ENCODE measurements at places on chromosomes 2 and 18. TPM values are rescaled to one million over a fixed set of nuclear protein-coding genes. Genes with fewer than 3 reads are reported as not detected.

- DNase-seq, result no peak
Measured at GRCh38 chr18:51120809-51121596, 76.5 kb downstream of the MEX3C start.

Gene SUCLG1
- 184 TPM for total RNA-seq

DNA sequence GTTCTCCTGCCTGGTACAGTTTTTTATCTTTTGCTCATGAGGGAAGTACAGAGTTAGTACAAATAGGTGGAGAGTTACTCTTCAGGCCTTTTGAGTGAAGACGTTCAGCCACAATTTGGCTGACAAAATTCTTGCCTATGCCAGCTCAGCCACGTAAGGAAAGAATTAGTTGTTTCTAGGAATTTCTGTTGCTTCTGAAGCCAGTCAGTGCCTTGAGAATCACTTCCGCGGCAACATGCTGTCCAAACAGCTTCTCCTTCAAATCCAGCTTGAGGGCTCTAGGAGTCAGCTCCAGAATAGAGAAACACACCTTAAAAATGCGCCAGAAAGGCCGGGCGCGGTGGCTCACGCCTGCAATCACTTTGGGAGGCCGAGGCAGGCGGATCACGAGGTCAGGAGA lies 27.5 kb downstream of the M1AP start:
- DNase-seq, result no peak

DNA sequence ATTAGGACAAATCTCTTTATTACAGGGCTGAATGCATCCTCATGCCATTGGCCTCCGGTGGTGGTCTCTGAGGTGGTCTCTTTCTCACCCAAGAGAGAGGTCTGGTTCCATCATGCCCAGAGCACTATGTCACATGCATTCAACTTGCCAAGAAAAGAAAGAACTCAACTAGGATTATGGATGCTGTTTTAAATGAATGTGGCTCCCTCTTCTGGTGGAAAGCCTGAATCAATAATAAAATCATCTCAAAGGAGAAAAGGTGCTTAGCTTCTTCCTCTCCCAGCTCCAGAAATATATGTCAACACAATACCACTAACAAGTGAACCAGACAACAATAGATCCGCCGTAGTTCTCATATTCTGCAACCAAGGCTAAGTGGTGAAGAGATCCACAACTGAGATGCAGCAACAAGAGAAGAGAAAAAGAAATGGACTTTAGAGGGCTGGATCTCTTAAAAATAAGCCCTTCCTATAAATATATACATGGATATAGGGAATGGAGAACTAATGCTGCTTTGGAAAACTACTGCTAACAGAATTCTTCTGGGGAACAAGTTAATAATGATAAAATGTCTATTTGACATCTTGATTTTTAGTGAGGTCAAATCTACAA lies 396.8 kb downstream of the NCKAP5 start:
- DNase-seq, result peak; percentile 79

- peak; percentile 60 for DNase-seq
Measured at GRCh38 chr18:778194-778927, 33.7 kb downstream of the YES1 start.

DNA sequence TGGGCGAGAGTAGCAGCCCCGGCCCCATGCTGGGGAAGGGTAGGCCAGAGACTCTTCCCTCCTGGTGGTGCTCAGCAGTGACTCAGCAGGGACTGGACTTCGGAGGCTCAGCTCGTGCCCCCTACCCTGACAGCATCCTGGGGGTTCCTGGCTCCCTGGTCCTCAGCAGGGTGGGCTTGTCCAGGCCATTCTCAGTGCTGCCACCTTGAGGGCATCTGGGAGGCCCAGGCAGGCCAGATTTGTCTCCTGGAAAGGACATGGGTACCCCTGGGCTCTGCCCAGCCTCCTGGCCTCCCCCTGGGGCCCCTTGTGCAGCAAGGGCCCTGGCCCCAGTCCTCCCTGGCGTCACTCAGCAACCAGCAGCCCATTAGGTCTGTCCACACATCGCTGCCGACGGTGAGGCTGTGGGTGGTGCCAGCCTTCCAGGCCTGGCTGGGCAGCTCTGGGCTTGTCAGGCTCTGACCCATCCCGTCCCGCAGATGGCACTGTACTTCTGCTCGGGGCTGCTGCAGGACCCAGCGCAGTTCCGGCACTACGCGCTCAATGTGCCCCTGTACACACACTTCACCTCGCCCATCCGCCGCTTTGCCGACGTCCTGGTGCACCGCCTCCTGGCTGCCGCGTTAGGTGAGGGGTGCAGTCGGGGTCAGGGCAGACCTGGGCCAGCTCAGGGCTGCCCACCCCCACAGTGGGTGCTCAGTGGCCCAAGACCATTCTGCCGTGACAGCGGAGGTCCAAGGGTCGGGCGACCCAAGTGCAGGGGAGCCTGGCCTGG lies 45.0 kb upstream of the ALPP start:
- peak; percentile 43 for DNase-seq

GRCh38 chr18:12305930-12306629 lies 2.0 kb upstream of the TUBB6 start:
- no peak for DNase-seq

- no peak for DNase-seq
Measured at GRCh38 chr2:239732666-239733010, 292.5 kb downstream of the NDUFA10 start.

Gene PDE11A
- 2.5 TPM for total RNA-seq

- DNase-seq, result no peak
Measured at GRCh38 chr2:205463466-205464025, 218.8 kb upstream of the NRP2 start.

- no peak for DNase-seq
Measured at GRCh38 chr2:238742664-238743063, 105.2 kb upstream of the TWIST2 start.

DNA sequence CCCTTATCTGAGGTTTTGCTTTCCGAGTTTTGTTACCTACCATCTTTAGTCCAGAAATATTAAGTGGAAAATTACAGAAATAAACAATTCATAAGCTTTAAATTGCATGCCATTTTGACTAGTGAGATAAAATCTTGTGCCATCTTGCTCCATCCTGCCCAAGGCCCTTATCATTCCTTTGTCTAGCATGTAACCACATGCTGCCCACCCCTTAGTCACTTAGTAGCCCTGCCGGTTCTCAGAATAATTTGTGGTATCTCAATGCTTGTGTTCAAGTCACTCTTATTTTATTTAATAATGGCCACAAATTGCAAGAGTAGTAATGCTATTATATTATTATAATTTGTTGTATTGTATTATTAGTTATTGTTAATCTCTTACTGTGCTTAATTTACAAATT lies 36.8 kb upstream of the VPS54 start:
- no peak for DNase-seq

Gene APOB
- total RNA-seq, result not detected

- no peak for DNase-seq
Measured at GRCh38 chr2:207807516-207807915, 37.8 kb upstream of the FZD5 start.

- no peak for DNase-seq
Measured at GRCh38 chr18:74273394-74273793, 18.4 kb downstream of the CYB5A start.

- no peak for DNase-seq
Measured at GRCh38 chr2:113057117-113057516, 1.9 kb upstream of the IL36RN start.

GRCh38 chr2:63654959-63655358 lies 66.2 kb downstream of the MDH1 start:
- DNase-seq, result no peak

Gene ACP1
- total RNA-seq, result 247 TPM

Gene APCDD1
- total RNA-seq, result not detected

DNA sequence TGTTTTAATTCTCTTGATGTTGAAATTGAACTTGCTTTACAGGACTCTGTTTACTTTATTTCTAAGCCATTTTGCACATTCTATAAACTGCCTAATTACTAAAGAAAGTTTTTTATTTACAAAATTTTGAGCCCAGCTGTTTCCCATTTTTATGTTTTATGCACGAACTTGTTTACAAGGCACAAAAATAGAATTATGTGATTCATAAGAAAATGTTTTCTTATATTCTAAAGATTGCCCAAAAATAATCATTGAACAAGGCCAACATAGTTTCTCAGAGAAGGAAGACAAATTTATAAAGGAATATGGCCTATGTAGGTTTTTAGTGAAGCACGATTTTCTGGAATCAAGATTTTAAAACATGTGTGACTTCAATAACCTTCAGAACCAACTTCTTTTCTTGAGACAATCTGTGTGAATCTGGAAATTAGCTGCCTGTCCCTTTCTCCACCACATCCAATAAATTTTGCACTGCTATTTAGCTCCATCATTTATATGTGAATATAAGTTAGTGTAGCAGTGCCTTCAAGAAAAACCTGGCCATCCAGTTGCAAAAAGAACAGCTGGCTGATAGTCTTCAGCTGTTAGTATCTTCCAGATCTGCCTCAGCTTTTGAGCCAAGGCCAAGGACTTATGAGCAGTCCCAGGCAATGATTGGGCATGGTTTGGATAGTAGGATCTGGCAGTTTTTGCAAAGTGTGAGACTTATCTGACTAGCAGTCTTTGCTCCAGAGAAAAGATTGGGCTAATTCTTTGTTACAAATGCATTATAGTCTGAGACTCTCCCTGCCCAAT lies 253.2 kb upstream of the COL3A1 start:
- DNase-seq, result no peak

Gene STAT4
- total RNA-seq, result not detected

- no peak for DNase-seq
Measured at GRCh38 chr18:35470435-35470834, 27.3 kb downstream of the INO80C start.

GRCh38 chr2:16100006-16100405 lies 159.7 kb downstream of the MYCN start:
- no peak for DNase-seq

DNA sequence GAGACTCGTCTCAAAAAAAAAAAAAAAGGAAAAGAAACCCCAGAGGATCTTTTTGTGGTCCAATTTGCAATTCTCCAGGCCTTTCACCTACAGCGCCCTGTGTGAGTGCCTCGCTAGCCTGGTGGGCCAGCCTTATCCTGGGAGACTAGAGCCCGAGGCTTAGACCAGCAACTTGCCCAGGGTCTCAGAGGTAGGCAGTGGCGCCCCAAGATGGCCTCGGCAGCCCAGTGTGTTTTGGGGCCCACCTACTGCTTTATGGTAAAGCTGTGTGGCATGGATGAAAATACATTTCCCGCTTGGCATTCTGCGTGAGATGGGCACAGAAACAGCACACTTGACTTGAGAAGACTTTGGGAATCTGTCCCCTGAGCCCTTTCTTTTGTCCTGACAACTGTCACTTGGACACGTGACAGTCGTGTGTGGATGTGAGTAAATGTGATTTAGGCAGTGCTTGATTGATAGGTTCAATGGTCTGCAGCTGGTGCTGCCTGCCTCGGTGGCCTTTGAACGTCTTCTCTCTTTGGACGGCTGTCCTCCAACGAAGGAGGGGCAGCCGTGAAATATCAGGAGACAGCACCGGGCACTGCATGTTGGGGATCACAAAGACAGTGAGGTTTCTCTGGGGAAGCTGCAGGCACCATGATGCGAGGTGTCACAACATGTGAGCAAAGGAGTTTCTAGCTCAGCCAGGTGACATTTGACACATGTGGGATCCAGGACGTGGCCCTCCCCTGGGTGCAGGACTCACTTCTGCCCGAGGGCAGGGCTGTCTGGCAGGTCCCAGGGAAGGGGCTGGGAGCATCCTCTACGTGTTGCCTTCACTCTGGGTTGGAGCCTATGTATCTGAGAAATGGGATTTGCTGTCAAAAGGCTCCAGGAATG lies 209.5 kb upstream of the TWIST2 start:
- DNase-seq, result no peak
